ENCODE measurements at places on chromosomes 11 and 22.

GRCh38 chr11:73266646-73267020 lies 5.5 kb upstream of the P2RY6 start:
- no peak for DNase-seq

DNA sequence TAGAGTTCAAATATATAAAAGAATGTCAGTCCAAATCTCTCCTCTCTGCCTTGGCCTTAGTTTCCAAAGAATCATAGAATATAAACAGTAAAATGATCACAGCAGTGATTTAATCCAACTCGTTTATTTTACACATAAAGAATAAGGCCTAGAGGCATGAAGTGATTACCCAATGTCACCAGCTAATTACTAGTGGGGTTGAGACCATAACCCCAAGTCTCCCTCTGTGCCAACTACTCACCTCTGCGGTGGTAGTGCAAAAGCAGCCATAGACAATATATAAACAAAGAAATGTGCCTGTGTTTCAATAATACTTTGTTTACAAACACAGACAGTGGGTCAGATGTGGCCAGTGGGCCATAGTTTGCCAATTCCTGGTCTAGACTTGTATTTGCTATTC lies 96.6 kb upstream of the FAT3 start:
- no peak for DNase-seq

- no peak for DNase-seq
Observed at GRCh38 chr11:84958295-84958694, 668.8 kb downstream of the DLG2 start.

GRCh38 chr11:122213171-122213570 lies 97.2 kb upstream of the BLID start:
- DNase-seq, result no peak

DNA sequence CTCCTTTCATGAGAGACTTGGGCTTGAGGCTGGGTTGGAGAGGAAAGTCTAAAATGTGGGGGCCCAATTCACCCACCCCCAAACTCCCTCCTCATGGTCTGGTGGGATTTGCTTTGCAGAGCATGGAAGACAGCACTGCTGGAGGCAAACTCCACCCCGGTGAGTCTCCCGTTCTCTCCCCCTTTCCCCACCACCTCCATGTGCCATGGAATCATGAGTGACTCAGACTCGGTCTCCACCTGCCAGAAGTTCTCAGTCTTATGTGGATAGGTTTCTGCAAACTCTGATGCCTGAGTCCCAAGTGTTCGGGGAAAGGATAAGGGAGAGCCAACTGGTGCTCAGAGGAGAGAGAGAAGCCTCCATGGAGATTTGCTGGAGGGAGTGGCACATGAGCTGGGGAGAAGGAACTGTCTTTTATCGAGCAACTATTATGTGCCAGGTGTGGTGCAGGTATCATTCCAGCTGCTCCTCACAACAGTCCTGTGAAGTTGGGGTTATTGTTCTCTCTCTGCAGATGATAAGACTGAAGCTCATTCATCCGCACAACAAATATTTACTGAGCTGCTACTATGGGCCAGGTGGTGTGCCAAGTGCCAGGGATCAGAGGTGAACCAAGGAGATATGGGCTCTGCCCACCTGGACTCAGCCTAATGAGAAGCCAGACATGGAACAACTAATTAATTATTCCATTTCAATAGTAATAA lies 6.6 kb downstream of the PLEKHB1 start:
- no peak for DNase-seq

- no peak for DNase-seq
Observed at GRCh38 chr11:96272529-96273222, 70.3 kb downstream of the MAML2 start.

DNA sequence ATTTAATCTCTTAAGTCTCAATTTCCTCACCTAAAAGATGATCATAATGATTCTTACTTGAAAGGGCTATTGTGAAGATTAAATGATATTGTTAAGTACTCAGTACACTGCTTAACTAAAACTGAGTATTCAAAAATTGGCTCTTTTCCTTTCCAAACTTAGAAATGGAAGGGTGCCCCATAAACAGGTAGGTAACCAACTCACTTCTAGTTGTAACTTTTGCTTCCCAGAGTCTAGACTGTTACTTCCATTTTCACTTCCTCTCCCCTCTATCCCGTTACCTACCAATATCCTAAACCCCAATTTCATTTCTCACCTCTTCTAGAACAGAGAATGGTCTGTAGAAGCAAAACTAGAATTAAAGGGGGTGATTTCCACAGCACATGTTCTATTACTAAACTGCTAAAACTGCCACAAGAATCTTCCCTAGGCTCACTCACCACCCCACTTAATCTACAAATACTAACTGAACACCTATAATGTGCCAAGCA lies 50.0 kb downstream of the RRAS2 start:
- DNase-seq, result no peak

- no peak for DNase-seq
Observed at GRCh38 chr11:86627776-86628455, 44.5 kb downstream of the ME3 start.

DNA sequence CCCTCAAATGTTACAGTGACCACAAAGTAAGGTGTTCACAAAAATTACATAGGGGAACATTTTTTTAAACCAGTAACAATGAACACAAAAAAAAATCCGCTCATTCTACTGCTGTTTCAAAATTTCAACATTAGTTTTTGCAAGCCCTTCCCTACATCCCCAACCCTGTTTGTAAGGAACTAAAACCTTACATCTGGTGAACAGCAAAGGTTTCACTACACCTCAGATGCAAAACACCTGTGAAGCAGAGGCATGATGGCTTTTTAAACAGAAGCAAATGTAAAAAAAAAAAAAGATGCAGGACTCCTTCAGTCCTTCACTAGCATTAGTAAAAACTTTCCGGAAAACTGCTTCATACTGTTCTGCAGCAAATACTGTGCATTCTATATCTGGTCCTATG lies 50.0 kb upstream of the API5 start:
- DNase-seq, result no peak

- DNase-seq, result no peak
Observed at GRCh38 chr11:125165843-125166763, 1.6 kb downstream of the PKNOX2 start.

DNA sequence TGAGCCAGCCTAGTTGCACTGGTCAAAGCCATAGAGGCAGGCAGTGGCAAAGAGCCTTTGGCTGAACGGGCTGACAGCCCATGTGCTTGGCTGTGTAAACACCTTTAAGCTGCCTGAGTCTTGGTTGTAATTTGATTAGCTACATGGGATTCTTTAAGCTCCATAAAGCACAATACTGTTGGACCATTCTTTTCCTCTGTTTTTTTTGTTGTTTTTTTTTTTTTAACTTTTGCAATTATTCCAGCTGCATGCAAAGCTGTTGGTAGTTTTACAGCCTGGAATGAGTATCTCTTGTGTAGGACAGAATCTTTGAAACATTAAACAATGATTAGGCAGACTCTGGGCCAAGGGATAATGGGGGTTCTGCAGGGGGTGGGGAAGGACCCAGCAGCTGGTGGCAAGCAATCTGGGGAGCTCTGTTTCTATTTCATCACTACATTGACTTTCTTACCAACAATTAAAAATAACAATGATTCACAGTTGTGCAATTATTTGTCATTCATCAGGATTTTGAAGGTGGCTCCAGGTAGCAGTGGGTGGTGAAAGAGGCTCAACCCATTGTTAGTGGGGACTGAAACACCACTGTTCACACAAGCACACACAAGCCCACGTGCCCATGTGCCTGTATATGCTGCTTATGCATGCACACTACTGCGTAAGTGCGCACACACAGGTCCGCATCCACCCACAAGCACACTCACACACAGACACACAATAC lies 69.5 kb upstream of the CSNK2A3 start:
- DNase-seq, result no peak

DNA sequence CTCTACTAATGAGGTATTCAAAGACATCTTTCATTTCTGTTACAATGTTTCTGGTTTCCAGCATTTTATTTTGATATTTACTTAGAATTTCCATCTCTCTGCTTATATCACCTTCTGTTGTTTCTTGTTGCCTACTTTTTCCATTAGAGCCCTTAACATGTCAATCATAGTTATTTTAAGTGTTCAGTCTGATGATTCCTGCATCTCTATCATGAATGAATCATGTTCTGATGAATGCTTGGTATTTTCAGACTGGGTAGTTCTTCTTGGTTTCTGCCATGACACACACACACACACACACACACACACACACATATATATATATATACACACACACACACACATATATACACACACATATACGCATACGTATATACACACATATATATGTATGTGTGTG lies 486.4 kb upstream of the ISX start:
- no peak for DNase-seq

DNA sequence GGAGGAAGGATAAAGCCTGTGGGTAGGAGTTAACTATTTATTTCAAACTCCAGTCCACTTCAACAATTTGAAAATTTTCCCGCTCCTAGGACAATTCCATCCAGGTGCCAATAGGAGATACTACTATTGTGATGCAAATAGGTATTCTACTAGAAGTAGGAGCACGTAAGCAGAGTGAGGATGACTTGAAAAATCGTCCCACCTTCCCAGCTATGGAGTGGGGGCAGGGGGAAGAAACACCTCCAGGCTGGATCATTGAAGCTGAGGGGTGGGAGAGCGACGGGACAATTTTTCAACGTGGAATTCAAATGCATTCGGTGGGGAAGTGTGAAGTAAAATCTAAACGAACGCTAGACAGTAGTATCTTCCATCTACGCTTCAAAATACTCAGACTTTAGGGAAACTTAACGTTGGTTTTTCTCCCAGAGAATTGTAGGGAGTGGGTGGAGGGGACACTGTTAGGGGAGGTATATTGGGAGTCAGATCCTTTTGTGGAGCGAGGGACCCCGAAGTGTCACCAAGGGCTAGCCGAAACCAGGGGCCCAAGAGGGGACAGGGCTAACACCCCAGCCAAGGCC lies 523 bp upstream of the ARHGAP42 start:
- no peak for DNase-seq

DNA sequence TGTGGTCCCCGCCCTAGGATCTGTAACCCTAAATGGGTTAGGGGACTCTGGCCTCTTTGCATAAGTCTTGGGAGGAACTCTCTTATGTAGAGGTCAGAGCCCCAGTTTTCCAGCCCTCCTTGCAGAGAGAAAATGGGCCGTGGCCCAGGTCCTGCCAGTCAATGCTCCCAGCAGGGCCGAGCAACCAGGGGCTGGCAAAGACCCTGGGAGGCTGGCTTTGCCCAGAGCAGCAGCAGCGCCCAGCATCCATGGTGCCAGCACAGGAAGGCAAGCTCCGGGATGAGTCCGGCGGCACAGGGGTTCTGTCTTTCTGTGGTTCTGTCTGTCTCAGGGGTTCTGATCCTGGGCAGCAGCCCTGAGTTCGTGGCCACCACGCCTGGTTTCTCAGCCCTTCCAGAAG lies 684.8 kb downstream of the BRD1 start:
- no peak for DNase-seq

GRCh38 chr11:39784873-39785272 lies 1674.6 kb downstream of the LRRC4C start:
- DNase-seq, result no peak

- DNase-seq, result no peak
Observed at GRCh38 chr11:93484716-93485115, 58.5 kb downstream of the SMCO4 start.

- DNase-seq, result no peak
Observed at GRCh38 chr11:59181746-59182456, 10.0 kb downstream of the DTX4 start.
